ENCODE measurements at places on chromosomes 12 and 14.

DNA sequence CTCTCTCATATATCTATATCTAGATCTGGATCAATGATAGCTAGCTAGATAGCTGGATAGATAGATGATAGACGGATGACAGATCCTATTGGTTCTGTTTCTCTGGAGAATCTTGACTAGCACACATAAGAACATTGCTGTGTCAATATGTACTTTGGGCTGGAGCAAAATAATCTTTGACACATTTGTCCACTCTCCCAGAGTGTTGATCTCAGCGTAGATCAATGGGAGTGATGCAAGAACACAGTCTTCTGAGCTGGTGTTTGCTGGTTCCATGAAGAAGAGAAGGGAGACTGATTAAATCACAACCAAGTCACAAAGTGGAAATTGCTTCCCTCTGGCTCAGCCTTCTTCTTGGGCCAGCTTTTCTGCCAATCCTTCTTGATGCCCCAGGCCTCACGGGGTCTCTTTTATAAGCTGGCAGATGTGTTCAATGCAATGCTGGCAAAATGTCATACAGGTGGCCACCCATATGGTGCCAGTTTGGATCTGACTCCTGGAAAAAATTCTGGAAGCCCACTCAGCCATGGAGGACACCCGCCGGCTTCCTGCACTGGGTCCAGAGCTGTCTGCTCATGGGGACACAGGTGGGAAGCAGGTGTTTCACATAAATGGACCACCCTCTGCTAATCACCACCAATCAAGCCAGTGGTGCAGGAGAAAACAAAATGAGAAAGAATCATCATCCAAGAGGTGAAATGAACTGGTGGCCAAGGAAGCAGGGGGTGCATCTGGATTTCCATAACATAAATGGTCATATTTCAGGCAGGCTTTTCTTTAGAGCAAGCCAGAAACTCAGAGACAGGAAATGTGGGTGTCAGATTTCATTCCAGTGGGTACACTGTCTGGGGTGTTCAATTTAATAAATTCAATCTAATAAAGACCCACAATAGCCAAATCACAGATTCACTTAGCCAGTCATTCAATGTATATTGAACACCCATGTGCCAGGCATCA lies 310.3 kb downstream of the DPF3 start:
- DNase-seq, result no peak

DNA sequence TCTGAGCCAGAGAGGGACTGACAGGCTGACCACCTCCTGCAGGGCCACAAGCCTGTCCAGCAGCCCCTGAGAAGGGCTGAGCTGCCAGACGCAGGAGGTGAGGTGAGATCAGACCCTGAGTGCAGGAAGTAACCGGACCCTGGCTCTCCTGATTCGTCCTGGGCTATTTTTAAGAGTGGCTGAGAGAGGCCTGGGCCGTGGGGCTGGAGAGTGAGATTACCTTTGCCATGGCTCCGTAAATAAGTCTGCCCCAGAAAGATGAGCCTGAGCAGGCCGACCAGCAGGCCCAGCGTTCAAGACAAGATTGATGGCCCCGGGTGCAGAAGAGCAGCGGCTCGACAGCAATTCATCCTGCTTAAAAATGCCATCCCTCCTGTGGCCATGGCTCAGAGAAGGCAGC lies 54.2 kb downstream of the SPTB start:
- DNase-seq, result no peak

GRCh38 chr14:90534091-90534837 lies 137.4 kb downstream of the CALM1 start:
- DNase-seq, result peak; percentile 28

GRCh38 chr14:77730976-77731497 lies 23.1 kb downstream of the SLIRP start:
- no peak for DNase-seq

DNA sequence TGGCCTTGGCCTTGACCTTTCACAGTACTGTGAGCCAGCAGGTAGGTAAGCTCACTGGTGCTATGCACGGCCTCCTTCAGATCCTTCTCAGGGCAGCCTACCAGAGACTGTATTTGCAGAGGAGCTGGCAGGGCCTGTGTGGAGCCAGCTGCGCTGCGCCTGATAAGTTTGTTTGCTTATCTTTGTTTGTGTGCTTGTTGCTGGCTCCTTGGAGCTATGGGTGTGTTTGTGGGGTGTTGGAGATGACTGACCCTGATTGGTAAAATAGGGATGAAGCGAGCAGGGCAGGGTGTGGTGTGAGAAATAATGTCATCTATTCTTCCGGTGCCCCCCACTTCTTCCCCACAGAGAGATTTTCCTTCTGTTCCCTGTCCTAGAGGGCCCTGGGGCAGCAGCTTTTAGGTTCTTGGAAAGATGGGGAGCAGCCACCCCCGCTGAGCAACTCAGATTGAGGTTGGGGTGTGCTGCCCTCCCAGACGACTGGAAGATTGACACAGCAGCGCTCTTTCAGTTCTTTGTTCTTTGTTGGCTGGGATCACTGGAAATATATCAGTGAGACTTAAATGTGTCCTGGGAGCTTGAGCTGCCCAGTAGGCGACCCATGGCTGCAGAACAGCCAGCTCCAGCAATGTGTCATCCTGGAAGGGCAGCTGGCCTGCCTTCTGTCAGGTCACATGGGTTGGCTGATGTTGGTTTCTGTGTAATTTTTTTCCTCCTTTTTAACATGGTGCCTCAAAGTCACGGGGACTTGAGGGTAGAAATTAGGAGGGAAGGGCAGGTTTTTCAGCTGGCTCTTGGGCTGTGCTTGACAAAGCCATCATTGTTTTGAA lies 19.6 kb downstream of the MLXIP start:
- peak; percentile 58 for DNase-seq

DNA sequence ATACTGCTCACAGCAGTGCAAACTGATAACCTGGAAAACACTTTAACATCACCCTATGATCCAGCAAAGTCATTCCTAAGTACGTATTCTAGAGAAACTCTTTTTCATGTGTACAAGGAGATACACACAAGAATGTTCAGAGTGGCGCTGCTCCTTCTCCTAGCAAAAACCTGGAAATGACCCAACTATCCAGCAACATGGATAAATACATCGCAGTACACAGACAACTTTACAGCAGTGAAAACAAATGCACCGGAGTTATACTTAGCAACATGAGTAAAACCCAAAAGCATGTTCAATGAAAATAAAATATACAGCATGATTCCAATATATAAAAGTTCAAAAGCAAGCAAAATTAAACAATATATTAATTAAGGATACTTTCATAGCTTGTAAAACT lies 18.7 kb downstream of the SART3 start:
- no peak for DNase-seq

GRCh38 chr14:86311151-86311550 lies 781.2 kb downstream of the FLRT2 start:
- no peak for DNase-seq

- DNase-seq, result no peak
These were observed 3.9 kb upstream of the CMKLR1 start for GRCh38 chr12:108342985-108343384.

- peak; percentile 77 for DNase-seq
These were observed 9.9 kb downstream of the UBC start for GRCh38 chr12:124904306-124905098.

- DNase-seq, result peak; percentile 62
These were observed 237.0 kb upstream of the TBX3 start for GRCh38 chr12:114920771-114921554.

DNA sequence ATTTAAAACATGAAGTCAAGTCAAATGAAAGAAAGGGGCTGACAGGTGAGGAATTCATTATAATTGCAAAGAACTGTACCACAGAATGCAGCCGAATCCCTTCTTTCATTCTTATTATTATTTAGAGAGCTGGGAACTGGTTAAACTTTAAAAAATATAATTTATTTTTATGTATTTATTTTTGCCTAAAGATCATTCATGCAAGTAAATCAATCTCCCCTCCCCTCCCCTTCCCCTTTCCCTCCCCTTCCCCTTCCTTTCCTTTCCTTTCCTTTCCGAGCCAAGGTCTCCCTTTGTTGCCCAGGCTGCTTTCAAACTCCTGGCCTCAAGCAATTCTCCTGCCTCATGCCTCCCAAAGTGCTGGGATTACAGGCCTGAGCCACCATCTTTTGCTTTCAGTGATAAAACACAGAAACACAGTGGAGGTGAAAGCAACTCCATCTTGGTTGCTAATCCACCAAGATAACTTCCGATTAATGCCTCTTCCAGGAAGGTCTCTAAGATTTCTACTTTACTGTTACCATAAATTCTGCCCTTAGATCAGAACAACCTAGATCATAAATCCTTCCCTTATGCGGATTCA lies 6.0 kb upstream of the UBC start:
- no peak for DNase-seq

- DNase-seq, result no peak
These were observed 765 bp downstream of the TMEM120B start for GRCh38 chr12:121713257-121713777.

DNA sequence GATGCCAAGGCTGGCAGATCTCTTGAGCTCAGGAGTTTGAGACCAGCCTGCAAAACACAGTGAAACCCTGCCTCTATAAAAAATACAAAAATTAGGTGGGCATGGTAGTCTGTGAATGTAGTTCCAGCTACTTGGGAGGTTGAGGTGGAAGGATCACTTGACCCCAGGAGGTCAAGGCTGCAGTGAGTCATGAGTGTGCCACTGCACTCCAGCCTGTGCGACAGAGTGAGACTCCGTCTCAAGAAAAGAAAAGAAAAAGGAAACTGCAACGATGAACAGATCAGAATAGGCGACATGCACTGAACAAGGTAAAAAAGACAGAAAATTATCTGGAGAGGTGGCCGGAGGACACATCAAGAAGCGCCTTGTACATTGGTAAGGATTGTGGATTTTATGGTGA lies 273.7 kb upstream of the AMIGO2 start:
- DNase-seq, result no peak

- DNase-seq, result no peak
These were observed 10.4 kb downstream of the G2E3 start for GRCh38 chr14:30569216-30569902.

GRCh38 chr12:4829161-4829792 lies 80.4 kb upstream of the KCNA1 start:
- no peak for DNase-seq

DNA sequence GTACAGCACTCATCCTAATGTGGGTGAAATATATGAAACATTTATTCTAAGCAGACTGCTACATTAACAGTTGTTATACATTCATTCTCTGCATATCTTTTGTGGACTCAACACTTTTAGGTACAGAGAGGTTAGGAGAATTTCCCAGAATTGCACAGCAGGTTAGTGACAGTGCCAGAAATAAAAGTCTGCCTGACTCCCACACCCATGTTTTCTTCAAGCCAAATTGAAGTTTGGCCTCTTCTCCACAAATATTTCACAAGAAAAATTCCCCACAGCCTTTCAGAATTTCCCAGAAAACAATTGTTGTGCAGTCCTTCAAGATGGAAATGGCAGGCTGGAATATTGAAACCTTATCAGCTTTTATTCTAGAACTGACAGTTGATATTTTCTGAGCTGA lies 464.8 kb downstream of the RAD51B start:
- DNase-seq, result no peak

DNA sequence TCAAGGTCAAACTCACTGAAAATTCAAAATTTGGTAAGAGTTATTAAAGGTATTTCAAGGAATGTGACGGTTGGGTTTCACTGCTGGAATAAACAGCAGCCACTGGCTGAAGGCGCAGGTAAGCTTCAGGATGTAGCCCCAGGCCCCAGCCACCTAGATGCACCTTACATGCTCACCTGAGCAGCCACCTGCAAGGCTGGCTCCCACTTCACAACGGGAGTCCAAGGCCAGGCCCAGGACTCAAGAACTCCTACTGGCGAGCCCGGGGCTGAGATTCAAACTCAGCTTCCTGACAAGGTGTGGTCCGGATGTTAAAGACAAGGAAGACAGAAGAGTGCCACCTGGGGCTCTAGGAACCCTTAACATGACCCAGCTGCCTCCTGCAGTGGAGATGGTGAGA lies 78.4 kb downstream of the ITPK1 start:
- DNase-seq, result no peak

Measured in astrocyte of the spinal cord (primary cell).